ENCODE measurements at places on chromosomes 3 and 15. TPM values are rescaled to one million over a fixed set of nuclear protein-coding genes. Genes with fewer than 3 reads are reported as not detected.

DNA sequence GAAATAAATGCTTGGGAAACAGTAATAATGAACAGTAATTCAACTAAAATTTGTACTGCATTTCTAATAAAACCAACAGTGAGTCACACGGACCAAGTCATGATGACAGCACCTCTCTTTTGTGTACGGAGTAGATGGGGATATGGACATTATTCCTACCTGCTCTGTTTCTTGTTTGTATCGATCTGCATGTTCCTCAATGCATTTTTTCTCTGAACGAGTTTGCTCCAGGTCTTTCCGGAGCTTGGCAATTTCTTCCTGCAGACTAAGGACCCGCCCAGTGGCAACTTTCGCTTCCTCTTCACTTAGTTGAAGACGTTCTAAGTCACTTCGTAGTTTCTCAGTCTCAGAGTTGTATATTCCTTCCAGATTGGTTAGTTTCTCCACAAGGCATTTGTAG is 74.4 kb upstream of the MYO5C start:
- H3K36me3 ChIP-seq = peaks cover 57% of the 10 kb centered on the region
- DNase-seq = no peak
- H3K4me3 ChIP-seq = no peak overlapping the region
- no peak overlapping the region for H3K27ac ChIP-seq

- no peak overlapping the region for H3K27ac ChIP-seq
- H3K27me3 ChIP-seq = peaks cover 1% of the 10 kb centered on the region
- H3K4me3 ChIP-seq = no peak overlapping the region
- H3K4me1 ChIP-seq = peaks cover 5% of the 10 kb centered on the region
- no peak for DNase-seq
- peaks cover 4% of the 10 kb centered on the region for H3K36me3 ChIP-seq
Measured at GRCh38 chr3:158165730-158166129, 55.8 kb downstream of the RSRC1 start.

GRCh38 chr3:196790636-196791035 is 51.0 kb downstream of the PAK2 start:
- H3K27me3 ChIP-seq = no peaks in the 10 kb centered on the region
- H3K4me1 ChIP-seq = peaks cover 7% of the 10 kb centered on the region
- DNase-seq = no peak
- no peak overlapping the region for H3K27ac ChIP-seq
- H3K36me3 ChIP-seq = peaks cover 68% of the 10 kb centered on the region
- H3K4me3 ChIP-seq = no peak overlapping the region

DNA sequence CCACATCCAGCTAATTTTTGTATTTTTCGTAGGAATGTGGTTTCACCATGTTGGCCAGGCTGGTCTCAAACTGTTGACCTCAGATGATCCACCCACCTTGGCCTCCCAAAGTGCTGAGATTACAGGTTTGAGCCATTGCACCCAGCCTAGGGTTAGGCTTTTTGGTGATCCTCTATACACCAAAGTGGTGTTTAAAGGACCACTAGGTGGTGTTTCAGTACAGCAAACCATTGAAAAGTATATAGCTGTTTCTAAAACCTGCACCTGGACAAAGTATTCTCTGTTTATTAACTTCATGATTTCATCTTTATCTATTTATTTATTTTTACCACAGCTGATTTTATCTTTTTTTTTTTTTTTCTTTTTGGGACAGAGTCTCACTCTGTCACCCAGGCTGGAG is 68.4 kb downstream of the MINDY2 start:
- no peaks in the 10 kb centered on the region for H3K27me3 ChIP-seq
- no peak overlapping the region for H3K27ac ChIP-seq
- peaks cover 2% of the 10 kb centered on the region for H3K4me1 ChIP-seq
- no peak overlapping the region for H3K4me3 ChIP-seq
- peaks cover 8% of the 10 kb centered on the region for H3K36me3 ChIP-seq

The KCNAB1 gene
- total RNA-seq = not detected

GRCh38 chr3:45628746-45629145 is 34.2 kb downstream of the LIMD1 start:
- no peaks in the 10 kb centered on the region for H3K27me3 ChIP-seq
- peaks cover 4% of the 10 kb centered on the region for H3K36me3 ChIP-seq
- H3K27ac ChIP-seq = no peak overlapping the region
- peaks cover 26% of the 10 kb centered on the region for H3K4me1 ChIP-seq
- DNase-seq = no peak

GRCh38 chr3:39241561-39241960 is 38.3 kb downstream of the CX3CR1 start:
- no peak overlapping the region for H3K4me3 ChIP-seq
- H3K4me1 ChIP-seq = no peaks in the 10 kb centered on the region
- H3K27me3 ChIP-seq = peaks cover 58% of the 10 kb centered on the region
- H3K36me3 ChIP-seq = no peaks in the 10 kb centered on the region

DNA sequence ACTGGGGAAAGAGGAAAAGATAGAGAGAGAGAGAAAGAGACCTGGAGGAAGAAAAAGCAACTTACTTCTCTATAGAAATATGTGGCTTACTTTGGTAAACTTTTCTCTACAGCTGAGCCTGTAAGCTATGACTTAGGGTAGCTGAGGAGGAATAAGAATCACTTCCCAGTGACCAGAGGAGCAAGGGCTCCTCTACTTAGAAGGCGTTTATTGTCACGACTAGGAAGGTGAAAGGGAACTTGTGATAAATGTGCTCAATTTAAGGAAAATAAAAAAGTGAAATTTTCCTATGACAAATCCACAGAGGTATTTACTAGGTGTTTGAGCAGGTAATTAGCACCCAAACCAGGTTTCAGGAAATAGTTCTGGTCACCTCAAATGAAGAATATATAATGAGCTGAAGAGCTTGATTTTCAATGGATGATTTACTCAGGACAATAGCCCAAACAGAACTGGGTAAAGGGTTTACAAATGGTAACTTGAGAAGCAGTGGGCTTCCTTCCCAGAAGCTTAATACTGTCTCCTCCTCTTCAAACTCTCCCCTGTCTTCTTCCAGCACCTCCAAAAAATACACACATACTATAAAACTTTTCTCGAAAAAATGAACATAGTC is 46.1 kb downstream of the SOX2 start:
- H3K27me3 ChIP-seq = peaks cover 4% of the 10 kb centered on the region
- H3K36me3 ChIP-seq = no peaks in the 10 kb centered on the region
- DNase-seq = no peak

DNA sequence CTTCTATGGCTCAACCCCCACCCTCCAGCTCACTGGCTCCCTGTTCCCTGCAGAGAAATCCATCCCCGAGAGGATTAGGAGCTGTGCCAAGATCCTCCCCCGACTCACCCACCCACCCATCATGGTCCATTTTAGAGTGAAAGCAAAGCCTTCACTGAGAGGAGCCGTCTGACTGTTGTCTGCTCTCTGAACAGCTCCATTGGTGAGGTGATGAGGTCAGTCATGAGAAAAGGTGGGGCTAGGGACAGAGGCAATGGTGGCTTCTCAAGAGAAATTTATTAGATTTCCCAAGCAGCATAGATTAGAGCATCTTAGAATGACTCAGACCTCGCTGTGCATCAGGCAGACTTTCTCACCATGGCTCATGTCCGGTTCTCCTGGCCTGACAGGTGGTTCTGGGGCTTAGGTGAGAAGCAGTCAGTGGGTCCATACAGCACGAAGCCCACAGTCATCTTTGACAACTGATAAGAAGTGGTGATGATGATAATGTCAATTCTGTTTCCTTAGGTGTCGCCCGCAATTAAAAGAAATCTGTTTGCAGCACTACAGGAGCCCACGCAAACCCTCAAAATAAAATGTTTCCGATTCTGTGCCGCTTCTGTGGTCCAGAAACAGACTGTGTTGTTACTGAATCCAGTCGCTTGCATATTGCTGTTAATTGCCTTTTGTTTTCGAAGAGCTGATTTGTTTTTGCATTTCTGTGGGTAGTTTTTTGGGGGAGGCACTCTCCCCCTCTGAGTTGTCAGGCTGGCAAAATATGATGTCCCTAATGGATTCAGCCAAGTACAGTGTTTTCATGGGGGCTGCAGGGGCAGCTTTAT is 24.8 kb upstream of the RHO start:
- H3K27me3 ChIP-seq = no peaks in the 10 kb centered on the region
- H3K4me1 ChIP-seq = no peaks in the 10 kb centered on the region
- no peak overlapping the region for H3K4me3 ChIP-seq

The ZNF660 gene
- 0.30 TPM for total RNA-seq

DNA sequence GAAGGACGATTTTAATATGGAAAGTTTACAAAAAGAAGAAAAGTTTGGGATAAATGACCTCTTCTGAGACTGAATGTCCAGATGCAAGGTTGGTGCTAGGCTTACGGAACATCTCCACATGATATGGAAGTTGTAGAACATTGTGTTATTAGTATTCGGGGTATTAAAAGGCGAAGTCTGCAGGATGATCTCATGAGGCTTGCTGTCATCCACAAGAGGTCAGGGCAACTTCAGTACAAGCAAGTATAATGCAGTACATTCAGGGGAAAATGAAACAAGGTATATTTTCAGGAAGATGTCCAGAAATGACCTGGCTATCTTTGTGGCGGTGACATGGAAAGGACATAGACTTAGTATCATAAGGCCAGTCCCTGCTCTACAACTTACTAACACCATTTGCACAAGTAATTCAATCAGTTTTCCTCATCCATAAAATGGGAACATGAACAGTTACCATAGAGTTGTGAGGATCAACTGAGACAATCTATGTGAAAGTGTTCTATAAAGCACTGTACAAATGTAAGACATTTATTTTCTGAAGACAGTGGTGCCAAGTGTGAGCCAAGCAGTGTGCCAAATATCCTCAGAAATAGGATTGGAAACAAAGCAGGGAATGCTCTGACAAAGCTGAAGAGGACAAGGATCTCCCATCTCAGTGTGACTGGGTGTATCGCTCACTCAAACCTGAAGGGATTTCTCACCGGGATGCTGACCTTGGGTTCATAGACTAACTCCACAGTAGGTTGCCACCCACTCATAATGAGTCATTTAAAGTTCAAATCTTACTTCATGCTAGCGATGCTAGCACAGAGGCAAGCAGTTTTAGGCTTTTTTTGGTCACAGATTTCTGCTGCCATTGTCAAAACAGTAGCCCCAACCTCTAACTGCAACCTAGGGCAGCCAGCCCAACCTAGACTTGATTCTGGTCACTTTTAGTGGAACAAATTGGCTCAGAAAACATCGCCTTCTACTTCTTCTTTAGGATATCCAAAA is 118.3 kb downstream of the TIGIT start:
- peak overlapping the region; percentile 48 for H3K4me3 ChIP-seq
- no peaks in the 10 kb centered on the region for H3K36me3 ChIP-seq
- DNase-seq = peak; percentile 58

GRCh38 chr3:125683067-125683829 is 88.0 kb upstream of the OSBPL11 start:
- no peaks in the 10 kb centered on the region for H3K4me1 ChIP-seq
- H3K27ac ChIP-seq = no peak overlapping the region
- no peak overlapping the region for H3K4me3 ChIP-seq
- H3K27me3 ChIP-seq = peaks cover 6% of the 10 kb centered on the region

DNA sequence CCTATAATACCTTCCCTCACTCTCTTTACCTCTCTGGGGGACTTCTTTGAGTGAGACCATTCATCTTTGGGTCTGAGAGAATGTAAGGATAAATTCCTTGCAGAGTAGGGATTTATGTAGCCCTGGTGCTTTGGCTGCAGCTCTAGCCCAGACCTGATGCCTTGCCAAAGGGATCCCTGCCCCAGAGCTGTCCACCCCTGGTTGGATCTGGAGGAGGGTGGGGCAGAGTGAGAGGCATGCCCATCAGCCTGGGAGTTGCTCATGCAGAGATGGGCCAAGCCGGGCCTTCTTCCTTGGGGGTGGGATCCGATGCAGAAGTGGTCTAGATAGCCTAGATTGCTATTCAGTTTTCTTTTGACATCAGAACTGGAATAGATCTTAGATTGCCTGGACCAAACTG is 31.5 kb downstream of the RTP1 start:
- no peaks in the 10 kb centered on the region for H3K4me1 ChIP-seq
- H3K36me3 ChIP-seq = no peaks in the 10 kb centered on the region
- no peak for DNase-seq
- no peak overlapping the region for H3K27ac ChIP-seq
- no peak overlapping the region for H3K4me3 ChIP-seq
- H3K27me3 ChIP-seq = peaks cover 9% of the 10 kb centered on the region

The ZMAT3 gene
- 11.8 TPM for total RNA-seq

The PLCB2 gene
- 95.7 TPM for total RNA-seq

The GHSR gene
- not detected for total RNA-seq

The PPP1R14D gene
- not detected for total RNA-seq

DNA sequence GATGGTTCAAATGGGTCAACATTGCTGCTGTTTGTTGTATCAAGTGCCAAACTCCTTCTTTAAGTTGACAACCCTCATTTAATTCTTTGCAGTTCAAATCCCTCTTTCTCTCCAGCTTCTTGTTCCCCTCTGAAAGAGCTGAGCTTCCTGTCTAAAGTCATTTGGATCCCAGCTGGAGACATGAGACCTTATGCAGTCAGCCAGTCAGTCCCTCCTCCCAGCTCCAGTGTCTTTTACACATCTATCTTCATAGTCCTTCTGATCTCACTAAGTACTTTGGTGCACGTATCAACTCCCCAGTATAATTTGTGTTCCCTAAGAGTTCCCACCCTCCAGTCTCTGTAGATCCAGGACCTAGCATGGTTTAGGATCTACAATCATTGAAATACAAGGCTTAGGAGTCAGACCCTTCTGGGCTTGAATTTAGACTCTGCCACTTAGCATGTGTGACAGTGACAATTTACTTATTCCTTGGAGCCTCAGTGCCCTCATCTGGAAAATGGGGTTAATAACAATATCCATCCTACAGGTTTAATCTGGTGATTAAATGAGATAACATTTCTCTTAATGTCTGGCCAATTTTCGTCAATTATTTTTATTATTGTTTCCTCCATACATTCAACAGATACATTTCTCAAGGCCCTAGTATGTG is 102.8 kb upstream of the SEMA6D start:
- DNase-seq = no peak
- H3K27me3 ChIP-seq = no peaks in the 10 kb centered on the region
- H3K4me3 ChIP-seq = no peak overlapping the region
- H3K4me1 ChIP-seq = no peaks in the 10 kb centered on the region
- no peak overlapping the region for H3K27ac ChIP-seq

- peak overlapping the region; percentile 89 for H3K4me3 ChIP-seq
- H3K27me3 ChIP-seq = no peaks in the 10 kb centered on the region
- H3K36me3 ChIP-seq = no peaks in the 10 kb centered on the region
Measured at GRCh38 chr3:72738752-72739530, 109.3 kb downstream of the SHQ1 start.

GRCh38 chr3:36149447-36149865 is 230.8 kb upstream of the STAC start:
- no peaks in the 10 kb centered on the region for H3K27me3 ChIP-seq
- H3K27ac ChIP-seq = no peak overlapping the region
- no peaks in the 10 kb centered on the region for H3K4me1 ChIP-seq
- no peaks in the 10 kb centered on the region for H3K36me3 ChIP-seq
- no peak for DNase-seq
- H3K4me3 ChIP-seq = no peak overlapping the region

The CAMKV gene
- total RNA-seq = 1.2 TPM

The TMEM207 gene
- total RNA-seq = not detected
